T follicular helper cell (primary cell): ENCODE measurements at places on chromosomes 12 and 14.

DNA sequence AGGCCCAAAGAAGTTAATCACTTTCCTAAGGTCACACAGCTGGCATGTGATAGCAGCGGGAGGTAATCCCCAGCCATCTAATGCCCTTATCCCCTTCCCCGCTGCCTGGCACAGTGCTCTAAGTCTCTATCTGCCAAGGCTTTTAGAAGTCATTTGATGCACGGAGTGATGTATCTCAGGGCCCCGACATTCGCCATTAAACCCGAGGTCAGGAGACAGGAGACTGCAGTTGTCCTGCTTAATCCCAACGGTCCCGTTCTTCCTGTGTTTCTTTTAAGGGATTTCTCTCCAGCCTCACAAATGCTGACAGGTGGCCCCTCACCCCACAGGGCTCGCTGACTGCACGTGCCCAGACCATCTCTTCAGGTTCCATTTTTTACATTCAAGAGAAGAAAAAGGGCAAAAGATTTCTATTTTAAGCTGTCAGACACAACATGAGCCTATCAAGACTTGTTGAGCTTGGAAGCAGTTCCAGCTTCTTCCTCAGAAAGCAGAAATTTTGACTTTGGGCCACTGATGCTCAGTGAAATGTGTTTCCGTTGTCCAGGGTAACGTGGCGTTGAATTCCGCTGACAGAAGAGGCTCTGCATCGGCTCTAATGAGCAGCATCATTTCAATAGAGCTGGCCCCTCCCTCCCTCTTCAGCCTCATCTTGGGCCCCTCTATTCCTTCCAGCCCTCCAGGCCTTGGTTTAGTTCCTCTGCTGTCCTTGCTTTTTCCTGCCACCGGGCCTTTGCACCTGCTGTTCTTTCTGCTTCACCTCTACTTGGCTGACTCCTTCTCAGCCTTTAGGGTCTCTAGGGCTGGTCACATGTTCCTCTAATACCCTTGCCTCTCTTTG lies 171.5 kb downstream of the CHST11 start:
- DNase-seq, result no peak

- no peak for DNase-seq
These were observed 6.0 kb upstream of the NUDT14 start for GRCh38 chr14:105187116-105187515.

DNA sequence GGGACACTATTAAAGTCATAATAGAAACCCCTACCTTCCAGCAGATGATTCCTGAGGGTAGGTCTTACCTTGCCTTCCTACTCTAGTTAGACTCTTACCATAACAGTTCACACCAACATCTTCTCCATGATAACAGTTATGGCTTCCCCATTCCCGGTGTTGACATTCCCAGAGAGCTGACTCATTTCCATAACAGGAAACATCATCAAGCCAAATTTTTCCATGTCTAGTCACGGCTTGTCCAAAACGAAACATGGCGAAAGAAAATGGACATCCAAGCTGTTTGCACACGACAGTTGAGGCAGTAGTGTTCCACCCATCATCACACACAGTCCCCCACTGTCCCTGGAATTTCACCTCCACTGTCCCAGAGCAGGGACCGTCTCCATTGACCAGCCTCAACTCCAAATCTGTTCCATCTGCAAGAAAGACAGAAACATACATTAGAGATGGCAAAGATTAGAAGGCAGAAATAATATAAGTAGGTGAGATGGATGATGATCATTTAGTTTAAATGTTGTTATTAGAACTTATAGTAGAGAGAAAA lies 10.6 kb downstream of the CD163L1 start:
- DNase-seq, result no peak

DNA sequence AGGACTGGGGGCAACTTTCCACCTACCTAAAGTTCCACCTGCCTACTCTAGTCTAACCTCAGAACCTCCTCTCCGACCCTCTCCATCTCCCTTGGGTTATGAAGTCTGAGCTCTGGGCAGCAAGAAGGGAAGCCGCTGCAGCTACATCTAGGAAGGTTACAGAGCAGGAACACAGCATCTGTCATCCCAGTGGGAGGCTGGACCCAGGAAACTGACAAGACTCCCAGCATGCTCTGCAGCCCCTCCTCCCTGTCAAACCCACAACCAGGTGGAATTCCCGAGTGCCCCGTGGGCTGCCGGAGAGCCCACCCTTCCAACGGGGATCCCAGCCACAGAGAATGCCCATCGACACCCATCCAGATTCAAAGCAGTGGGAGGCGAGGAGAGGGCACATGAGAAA lies 2.1 kb downstream of the TESC start:
- DNase-seq, result no peak

- DNase-seq, result no peak
These were observed 14.5 kb downstream of the SNRNP35 start for GRCh38 chr12:123472438-123472849.

DNA sequence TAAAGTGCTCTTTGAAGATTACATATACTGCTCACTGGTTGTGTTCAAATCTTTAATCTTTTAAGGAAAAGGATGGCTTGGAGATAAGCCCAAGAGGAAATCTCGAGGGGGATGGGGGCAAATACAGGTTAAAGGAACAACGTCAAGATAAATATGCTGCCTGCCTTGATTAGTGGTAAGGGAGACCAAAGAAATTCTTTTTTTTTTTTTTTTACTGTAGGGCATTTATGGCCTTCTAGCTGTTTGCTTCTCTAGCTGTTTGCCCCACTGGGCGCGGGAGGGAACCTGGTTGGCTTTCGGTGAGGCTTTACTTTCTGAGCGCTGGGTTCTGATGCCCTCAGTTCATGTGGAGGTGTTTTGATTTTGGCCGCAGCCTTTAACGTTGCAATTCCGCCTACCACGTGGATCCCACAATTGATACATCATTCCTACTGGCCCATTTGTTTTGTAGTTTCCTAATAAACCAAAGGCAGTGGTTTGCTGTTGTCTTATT lies 5.7 kb downstream of the CCND2 start:
- DNase-seq, result no peak
